ENCODE measurements at places on chromosomes 11 and 22.

DNA sequence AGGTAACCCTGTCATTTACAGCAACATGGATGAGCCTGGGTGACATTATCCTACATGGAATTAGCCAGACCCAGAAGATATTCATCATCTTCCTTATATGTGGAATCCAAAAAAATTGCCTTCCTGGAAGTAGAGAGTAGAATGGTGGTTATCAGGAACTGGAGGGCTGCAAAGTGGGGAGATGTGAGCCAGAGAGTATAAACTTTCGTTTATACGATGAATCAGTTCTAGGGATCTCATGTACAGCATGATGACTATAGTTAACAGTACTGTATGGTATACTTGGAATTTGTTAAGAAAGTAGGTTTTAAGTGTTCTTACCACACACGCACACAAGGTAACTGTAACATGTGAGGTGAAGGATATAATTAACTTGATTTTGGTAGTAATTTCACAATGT is 79.1 kb downstream of the TBC1D22A start:
- DNase-seq: no peak

DNA sequence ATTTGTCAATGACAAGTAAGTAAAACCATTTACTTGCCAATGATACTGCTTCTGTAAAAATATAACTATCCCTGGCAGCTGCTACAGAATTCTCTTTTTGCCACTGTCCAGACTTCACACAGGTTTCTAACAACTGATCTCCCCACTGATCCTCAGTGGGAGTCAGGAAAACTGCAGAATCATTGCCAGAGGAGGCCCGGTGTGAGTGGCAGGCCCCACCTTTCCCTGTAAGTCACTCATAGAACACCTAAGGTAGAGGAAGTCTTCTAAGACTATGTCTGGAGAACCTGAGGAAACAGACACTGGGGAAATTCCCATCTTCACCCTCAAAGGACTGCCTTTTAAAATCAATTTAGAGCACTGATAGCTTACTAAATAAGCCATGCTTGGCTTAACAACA is 66.3 kb downstream of the ZC3H12C start:
- DNase-seq: no peak

DNA sequence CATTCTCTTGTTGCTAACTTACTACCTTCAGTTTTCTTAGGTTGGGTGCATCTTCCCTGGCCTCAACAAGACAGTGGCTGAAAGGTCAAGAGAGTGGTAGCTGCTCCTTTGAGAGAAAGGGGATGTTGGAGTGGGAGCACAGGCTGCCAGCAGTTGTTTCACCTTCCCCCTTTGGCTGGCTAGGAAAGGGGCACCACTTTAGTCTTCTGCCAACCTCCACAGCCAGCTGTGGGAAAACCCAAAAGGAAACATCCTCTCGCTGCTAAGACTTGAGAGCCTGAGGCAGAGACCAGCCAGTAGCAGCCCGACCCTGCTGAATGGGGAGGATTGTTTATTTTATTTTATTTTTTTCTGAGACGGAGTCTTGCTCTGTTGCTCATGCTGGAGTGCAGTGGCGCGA is 34.4 kb downstream of the MARK2 start:
- no peak for DNase-seq

GRCh38 chr11:92819830-92820229 is 149.6 kb upstream of the MTNR1B start:
- DNase-seq: no peak

- no peak for DNase-seq
Measured at GRCh38 chr11:62439785-62440602, 21.2 kb downstream of the SCGB1A1 start.

GRCh38 chr11:73463359-73463758 is 87.2 kb downstream of the RELT start:
- DNase-seq: no peak

DNA sequence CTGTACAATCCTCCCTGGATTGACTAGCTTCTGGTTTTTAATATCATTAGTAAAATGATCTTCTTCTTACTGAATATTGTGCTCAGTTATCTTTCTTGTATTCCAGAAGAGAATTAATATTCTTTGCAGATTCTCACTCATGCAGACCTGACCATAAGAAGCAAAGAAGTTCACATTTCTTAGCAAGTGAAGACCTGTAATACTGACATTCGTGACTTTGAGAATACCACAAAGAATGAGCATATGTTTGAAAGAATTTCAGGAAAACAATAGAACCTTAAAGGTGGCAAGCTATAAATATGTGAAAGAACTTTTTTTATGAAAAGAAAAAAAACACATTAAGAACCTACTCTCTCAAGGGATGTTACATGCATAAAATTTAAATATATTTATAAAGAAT is 371.6 kb downstream of the JRKL start:
- no peak for DNase-seq

GRCh38 chr11:14424096-14424495 is 65.1 kb upstream of the RRAS2 start:
- DNase-seq: no peak

- DNase-seq: no peak
Measured at GRCh38 chr11:121494355-121495099, 41.8 kb upstream of the SORL1-AS1 start.

DNA sequence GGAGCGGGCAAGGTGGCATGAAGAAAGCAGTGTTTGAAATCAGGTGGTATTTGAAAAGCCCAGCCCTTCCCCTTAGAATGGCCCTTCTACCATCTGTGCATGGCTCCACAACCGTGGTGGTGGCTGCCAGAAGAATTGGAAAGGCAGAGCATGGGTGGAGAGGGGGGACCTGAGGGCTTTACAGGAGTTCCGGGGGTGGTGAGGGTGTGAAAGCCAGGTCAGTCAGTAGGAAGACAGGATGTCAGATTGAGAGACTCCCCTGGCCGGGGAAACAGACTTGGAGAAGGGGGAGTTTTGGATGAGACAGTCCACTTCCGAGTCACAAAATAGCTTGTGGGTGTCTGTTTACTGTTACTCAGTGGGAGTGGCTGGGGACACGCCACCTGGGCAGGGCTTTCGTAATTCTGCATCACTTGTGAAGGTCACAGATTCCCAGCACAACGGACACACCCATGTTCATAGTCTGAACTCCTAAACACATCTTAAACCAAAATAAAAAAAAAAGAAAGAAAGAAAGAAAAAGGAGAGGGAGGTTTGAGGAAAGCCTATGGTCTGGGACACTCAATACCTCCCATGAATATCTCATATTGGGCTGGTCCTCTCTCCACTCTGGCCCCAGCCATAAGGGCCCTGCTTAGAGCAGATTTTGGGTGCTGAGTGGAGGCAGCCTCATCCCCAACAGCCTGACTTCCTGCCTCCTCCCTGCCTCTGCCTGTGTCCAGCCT is 24.4 kb upstream of the SMIM35 start:
- no peak for DNase-seq

- no peak for DNase-seq
Measured at GRCh38 chr22:48495751-48496080, 1332.0 kb downstream of the BRD1 start.

- DNase-seq: no peak
Measured at GRCh38 chr22:45923212-45923611, 53.8 kb downstream of the WNT7B start.

DNA sequence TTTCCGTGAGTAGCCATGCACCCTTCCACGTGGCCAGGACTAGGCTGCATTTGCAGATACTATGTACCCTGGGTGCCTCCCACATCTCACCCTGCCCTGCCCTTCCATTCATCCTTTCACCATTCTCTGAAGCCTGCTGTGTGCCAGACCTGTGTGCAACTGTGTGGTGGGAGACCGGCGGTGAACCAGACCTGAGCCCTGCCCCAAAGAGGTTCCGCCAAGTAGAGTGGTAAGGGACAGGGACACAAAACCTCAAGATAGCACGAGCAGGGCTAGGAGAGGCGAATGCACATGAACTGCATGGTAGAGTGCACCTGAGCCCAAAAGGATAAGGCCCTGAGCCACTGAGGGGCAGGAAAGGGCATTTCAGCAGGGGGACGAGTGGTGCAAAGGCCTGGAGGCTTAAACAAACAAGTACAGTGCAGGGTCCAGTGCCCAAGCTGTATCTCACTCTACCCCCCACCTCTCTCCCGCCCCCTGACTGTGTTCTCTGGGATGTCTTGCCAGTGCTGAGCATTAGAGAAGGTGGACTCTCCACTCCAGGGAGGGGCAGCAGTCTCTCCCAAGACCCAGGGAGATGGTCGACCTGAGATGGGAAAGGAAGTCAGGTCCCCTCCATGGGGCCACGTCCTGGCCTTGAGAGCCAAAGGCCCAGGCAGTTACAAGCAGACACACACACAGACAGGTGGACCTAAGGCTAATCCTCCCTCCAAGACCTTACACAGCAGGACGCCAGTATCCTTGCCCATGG is 14.1 kb upstream of the ARAP1 start:
- no peak for DNase-seq

DNA sequence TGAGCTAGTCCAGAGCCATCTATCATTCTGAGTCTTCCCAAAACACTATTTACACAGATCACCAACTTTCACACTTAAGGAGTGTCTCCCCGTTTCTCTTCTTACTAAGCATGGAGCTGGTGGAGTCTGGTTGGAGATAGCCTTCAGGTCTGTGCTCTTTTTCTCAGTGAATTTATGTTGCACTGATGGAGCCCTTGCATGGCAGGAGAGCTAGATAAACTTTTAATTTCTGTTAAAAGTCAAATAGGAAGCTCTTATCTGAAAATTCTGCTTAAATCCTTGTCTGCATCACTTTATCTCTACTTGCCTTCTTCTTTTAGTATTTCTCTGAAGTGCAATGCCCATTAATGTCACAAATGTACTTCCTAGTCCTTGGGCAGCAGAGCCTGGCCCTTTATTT is 63.4 kb downstream of the ST3GAL4 start:
- DNase-seq: no peak

DNA sequence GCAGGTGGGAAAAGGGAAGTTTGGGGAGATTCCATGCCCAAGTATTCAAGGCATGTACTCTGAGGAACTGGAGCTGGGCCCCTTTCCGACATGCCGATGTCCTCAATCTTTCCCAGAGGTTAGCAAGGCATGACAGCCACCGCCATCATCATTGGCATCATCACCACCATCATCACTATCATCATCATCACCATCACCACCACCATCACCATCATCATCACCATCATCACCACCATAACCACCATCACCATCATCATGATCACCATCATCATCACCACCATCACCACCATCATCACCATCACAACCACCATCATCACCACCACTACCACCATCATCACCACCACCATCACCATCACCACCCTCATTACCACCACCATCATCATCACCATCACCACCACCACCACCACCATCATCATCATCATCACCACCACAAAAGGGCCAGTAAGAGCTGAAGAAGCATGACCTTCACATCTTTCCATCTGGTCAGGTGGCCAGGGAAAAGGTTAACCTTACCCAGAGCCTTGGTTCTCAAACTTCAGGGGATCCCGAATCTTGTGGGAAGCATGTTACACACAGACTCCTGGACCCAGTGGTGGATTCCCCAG is 25.8 kb downstream of the PHF21B start:
- no peak for DNase-seq

DNA sequence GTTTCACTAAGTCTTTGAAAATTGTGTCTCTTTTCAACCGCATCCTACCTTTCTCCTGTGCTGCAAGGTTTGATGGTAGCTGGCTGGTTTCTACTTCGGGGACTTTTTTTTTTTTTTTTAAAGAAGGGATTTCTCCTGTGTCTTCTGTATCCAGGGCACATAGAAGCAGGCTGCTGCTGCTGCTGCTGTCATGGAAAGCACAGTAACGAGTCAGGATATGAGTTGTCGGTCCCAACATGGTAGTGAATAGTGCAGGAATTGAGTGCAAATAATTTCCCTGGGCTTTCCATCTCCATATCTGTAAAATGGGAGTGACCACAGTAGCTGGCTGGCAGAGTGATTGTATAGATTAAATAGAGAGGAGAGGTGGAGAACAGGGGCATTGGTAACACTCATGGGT is 118.3 kb upstream of the NAV2 start:
- no peak for DNase-seq

- DNase-seq: no peak
Measured at GRCh38 chr11:12853652-12854296, 155.3 kb upstream of the RASSF10 start.

- DNase-seq: no peak
Measured at GRCh38 chr11:11969380-11970215, 38.8 kb downstream of the DKK3 start.

DNA sequence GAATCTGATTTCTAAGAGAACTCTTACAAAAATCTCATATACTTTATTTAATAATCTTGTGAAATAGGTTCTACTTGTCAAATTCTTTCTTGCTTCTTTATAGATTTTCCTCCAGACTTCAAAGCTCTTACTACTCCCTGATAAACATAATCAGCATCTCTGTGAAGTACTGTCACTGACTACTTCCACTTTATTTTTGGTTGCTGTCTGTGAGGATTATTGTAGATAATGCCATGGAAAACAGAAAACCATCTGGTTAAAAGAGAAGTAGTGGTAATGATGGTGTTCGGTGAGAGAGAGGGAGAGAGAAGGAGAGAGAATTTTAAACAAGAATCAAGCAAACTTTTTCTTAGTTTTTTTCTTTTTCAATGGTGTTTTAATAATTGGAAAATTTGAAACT is 152.3 kb downstream of the TMEM135 start:
- DNase-seq: no peak

DNA sequence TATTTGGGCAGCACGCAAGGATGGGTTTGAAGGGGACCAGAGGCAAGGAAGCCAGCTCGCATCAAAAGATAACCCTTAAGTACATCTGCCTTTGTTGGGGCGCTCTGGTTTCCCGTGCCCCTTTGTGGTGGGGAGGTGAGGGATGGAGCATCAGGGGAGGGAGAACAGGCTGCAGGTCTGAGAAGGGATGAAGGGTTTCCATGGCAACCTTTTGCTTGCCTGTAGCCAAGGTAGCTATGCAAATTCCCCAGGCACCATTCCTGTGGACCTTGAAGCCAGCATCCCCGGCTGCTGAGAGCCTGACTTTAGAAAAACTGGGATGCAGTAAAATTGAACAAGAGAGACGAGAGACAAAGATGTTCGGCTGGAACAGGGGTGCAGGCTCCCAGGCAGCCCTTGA is 75.7 kb downstream of the SEZ6L start:
- DNase-seq: no peak

DNA sequence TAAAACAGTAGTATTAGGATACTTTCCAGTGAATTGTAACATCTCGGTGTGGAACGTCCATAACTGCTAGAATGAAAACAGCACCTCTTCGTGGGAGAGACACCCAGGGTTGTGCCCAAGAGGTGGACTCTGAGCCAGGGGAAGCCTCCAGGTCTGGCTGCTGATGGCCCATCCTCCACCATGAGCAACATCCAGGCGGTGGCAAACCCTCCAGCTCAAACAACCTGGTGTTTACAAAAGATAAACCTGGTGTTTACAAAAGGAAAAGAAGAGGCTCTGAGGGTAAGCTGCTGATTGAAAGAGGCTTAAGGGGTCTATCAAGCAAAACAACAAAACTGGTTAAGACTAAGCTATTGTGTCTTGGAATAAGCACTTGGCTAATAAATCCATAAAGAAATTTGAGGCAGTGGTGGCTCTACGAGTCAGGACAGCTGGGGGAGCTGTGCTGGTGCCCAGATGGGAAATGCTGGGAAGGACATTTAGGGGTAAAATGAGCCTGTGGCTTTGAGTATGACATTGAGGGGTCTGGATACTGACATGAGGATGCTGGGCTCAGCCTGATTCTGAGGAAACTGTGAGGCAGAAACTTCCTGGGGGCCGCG is 909.0 kb downstream of the BRD1 start:
- DNase-seq: peak; percentile 77
